ENCODE measurements at places on chromosomes 7 and 10.

- DNase-seq = peak; percentile 7
Observed at GRCh38 chr7:116075351-116076145, 45.0 kb upstream of the TFEC start.

DNA sequence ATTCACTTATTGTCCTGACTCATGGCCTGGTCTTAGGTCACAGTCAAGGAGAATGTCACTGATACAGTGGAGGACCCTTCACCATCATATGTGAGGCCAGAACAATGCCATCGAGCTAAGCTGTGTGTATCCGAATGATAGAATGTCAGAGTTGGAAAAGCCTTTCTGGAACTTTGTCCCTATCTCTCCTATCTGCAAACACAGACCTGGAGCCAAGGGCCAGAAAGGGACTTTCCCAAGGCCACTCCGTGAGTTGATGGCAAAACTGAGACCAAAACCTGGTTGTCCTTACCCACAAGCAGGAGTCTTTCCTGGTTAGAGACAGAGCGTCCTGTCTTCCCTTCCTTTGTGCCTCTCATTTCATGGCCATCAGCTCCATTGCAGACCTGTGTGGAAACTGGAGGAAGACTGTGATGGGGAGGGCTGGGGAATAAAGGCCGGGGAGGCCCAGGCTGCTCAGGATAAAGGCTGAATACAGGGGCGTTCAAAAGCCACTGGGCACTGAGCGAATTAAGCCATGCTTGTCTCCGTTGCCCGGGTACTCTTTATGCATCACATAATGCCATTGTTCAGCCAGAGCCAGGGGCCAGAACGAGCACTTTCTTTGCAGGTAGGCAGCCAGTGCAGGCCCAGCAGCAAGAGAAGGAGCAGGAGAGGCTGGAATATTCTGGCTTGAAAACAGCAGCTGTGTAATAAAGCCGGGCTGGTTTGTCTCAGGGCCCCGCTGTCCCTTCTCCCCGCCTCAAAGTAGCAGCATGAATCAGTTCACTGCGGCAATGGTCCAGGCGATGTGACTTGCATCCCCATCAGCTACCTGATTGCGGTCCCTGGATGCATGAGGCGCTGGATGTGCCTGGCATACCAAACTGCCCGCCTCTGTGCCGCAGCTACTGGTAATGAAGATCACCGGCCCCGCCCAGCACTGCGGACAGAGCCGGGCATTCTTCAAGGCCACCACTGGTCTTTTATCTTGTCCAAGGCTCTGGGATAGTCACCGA, 143.0 kb downstream of the RPS24 start:
- no peak for DNase-seq

GRCh38 chr10:43594944-43595589, 11.2 kb upstream of the ZNF485 start:
- peak; percentile 50 for DNase-seq

DNA sequence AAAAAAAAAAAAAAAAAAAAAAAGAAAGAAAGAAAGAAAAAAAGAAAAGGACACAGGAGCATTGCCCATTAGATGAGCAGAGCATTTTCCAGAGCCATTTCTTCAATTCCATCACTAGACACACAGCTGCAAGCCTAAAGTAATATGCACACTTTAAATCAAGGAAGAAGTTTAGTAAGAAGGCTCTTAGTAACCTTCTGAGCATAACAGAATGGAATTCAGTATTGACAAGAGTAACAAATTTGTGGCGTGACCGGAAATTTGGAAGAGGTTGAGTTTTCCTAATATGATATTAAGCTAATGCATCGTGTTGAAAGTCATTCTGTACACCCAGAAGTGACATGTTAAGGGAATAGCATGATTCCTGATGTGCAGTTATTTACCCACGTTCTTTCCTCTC, 35.3 kb downstream of the SMURF1 start:
- DNase-seq = peak; percentile 73
